SK-MEL-5 (cell line): ENCODE measurements at places on chromosomes 4 and X.
A peak's percentile ranks its signal among the peaks of the same experiment; 100 is the strongest.

GRCh38 chrX:13552892-13553291 lies 16.5 kb upstream of the EGFL6 start:
- no peak for DNase-seq

- peak; percentile 77 for DNase-seq
These were observed 178.4 kb upstream of the GPRIN3 start for GRCh38 chr4:89486042-89486441.

DNA sequence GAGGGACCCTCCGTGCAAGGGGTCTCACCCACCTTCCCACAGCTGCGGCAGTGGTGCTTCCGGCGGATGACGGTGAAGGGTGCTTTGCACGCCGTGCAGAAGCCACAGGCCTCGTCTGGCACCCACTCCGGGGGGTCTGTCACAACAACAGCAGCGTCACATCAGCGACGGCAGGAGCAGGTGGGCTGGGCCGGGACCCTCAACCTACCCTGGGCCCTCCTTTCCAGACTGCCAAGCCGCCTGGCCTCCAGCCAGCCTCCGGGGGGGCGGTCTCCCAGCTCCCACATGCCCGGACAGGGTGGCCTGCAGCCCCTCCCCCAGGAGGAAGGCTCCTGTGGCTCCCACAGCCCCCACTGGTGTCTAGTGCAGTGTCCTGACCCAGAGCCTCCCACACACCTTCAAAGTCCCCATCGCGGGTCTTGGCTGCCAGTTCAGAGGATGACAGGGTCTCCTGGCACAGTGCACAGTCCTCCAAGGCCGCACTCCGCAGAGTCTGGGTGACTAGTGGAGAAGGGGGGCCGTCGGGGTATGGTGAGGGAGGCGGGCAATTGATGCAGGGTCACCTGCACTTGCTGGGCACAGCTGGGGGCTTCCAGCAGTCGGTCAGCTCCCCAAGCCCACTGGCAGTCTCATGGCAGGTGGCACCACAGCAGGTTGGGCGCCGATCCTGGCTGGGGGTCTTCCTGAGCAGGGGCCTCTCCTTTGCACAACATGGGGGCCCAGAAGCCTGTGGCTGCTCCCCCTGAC lies 9.5 kb upstream of the MXD4 start:
- DNase-seq, result no peak

GRCh38 chr4:89439533-89439932 lies 131.9 kb upstream of the GPRIN3 start:
- DNase-seq, result no peak

GRCh38 chr4:71974681-71975080 lies 57.1 kb upstream of the NPFFR2 start:
- DNase-seq, result no peak

DNA sequence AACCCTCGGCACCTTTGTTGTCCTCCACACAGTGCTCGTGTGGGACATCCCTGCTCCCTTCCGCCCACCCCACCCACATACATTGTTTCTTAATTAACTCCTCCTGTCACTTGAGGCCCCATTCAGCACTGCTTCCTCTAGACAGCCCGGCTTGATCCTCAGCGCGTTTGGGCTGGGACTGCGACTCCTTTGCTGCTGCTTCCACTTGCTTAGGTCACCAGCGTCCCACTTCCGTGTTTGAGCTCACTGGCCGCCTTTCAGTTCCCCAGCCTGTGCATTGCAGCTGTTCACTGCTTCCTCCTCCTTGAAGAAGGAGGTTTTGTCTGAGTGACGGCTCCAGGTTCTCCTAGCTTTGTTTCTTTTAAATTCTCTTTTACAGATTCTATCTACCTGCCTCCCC lies 16.1 kb downstream of the RNF4 start:
- no peak for DNase-seq

GRCh38 chr4:139331185-139331584 lies 28.9 kb upstream of the NDUFC1 start:
- DNase-seq, result no peak

DNA sequence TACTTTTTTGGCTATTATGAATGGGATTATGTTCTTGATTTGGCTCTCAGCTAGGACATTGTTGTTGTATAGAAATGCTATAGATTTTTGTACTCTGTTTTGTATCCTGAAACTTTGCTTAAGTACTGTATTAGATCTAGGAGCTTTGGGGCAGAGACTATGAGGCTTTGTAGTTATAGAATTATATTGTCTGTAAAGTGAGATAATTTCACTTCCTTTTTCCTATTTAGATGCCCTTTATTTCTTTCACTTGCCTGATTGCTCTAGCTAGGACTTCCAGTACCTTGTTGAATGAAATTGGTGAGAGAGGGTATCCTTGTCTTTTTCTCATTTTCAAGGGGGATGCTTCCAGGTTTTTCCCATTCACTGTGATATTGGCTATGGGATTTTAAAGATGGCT lies 28.1 kb downstream of the ADAM29 start:
- DNase-seq, result no peak

- no peak for DNase-seq
These were observed 711.0 kb downstream of the RPA4 start for GRCh38 chrX:97594646-97595224.

DNA sequence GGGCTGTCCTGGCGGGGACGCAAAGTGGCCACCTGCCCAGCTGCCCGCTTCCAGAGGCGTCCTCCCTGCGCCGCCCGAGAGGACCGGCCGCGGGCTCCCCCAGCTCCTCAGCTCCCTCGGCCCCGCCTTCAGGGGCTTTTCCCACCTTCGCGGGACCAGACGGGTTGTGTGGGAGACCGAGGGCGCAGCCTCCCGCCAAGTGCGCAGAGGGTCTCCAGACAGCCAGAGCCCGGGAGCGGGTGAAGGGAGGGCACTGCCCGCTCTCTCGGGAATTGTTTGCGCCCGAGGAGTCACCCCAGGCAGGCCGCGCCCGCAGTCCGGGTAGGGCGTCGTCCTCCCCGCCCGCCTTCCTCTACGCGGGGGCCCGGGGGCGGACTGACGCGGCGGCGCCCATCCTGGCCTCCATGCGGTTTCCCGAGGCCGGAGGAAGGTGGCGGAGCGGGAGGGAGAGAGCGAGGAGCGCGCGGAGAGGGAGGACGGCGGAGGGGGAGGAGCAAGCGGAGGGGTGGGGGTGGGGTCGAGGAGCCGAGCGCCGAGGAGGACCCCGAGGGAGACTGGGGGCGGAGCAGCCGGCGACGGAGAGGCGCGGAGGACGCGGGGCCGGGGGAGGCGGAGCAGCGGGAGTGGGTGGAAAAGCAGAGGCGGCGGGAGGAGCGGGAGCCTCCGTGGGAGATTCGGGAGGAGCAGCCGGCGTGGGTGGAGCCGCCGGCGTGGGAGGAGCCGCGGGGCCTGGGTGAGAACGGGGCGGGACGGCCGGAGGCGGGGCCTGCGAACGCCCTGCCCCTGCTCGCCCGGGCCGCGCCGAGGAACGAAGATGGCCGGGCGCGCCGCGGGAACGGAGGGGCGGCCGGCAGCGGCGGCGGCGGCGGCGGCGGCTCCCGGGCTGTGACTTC lies 47.5 kb downstream of the CLDN34 start:
- peak; percentile 71 for DNase-seq

GRCh38 chr4:102312417-102312816 lies 32.9 kb downstream of the SLC39A8 start:
- no peak for DNase-seq

- no peak for DNase-seq
These were observed 57.1 kb downstream of the ADD1 start for GRCh38 chr4:2900741-2901140.

- no peak for DNase-seq
These were observed 72.2 kb downstream of the PPP3CA start for GRCh38 chr4:101274888-101275752.

DNA sequence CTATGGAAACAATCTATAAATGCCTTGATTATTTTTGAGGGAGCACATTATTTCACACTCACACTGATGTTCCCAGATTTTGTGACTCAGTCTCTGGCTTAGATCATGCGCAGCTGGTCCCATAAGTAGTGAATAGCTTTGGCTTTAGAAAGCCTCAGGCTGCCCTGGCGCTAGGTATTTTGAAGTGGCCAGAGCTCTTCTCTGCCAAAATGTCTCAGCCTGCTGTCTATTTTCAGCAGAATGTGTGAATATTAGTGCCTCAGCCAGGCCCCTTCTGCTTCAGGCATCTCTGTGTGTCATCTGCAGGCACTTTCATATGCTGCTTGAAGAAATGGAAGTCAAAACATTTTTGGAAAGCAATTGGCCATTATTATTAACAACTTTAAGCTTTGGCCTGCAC lies 931.0 kb upstream of the INTU start:
- no peak for DNase-seq

DNA sequence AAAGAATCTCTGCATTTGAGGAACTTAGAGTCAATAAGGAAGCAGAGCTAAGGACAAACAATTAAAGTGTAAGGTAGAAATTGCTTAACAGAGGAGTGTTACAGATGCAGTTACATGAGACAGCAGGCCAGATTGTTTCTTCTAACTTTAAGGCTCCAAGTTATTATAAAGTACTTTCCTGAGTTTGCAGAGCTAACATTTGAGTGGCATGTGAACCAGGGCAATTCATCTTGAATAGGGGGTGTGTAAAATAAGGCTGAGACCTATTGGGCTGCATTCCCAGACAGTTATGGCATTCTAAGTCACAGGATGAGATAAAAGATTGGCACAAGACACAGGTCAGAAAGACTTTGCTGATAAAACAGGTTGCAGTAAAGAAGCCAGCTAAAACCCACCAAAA lies 7.6 kb upstream of the LNX1 start:
- DNase-seq, result no peak

DNA sequence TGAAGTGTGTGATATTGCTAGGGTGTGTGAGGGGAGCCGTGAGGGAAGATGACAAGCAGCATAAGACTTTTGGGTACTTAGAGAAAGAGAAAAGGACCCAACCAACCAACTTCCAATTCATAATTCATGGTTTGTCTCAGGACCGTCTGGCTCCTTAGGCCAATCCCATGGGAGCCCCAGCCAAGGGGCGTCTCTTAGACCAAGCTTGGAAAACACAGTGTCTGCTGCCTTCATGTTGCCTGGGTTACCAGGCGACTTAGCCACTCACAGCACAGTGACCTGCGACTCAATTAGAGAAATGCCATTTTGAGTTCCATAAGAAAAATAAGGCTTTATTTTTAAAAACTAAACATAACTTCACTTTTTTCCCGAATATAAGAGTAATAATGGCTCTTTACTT lies 32.7 kb downstream of the BST1 start:
- no peak for DNase-seq

DNA sequence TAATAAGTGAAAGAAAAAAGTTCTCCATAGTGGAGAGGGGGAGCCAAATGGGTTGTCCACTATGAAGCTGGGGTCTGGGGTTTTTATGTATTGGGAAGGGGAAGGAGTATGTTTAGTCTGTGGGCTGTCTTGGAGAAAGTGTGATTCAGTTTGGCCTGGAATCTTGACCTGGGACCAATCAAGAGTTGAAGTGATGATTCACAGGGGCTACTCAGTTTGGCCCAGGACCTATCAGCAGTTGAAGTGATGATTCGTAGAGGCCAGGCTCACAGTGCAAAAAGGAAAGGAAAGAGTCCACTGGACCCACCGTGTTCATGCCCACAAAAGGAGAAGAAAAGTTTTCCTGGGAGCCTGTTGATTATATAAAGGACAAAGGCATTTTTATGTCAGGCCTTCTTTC lies 47.3 kb upstream of the RAB9B start:
- no peak for DNase-seq

DNA sequence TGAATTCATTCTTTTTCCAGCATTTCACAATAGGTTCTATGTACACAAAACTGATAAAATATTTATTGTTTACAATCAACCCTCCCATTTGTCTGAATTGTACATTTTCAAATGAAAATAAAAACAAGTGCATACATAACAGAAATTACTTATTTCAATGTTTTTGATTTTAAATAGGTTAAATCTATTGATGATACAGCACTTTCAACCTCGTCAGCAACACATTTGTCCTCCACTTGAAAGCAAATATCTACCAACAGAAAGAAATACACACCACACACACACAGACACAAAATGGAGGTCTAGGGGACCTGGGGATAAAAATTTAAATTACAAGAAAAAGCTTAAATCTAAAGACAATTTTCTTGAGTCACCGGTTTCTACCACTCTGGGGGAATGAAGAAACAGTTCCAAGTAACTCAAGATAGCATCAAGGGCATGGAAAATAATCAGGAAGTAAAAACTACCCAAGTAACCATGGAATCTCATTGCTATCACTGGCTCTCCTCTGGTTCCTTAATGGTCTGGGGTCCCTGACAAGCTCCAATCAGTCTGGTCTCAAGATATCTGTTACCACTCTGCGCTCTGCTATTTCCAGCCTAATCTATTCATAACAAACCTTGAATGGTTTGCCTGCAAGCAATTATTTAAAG lies 27.6 kb downstream of the ANKRD17 start:
- DNase-seq, result no peak

- no peak for DNase-seq
These were observed 134.7 kb upstream of the FAM9C start for GRCh38 chrX:13179100-13179499.

DNA sequence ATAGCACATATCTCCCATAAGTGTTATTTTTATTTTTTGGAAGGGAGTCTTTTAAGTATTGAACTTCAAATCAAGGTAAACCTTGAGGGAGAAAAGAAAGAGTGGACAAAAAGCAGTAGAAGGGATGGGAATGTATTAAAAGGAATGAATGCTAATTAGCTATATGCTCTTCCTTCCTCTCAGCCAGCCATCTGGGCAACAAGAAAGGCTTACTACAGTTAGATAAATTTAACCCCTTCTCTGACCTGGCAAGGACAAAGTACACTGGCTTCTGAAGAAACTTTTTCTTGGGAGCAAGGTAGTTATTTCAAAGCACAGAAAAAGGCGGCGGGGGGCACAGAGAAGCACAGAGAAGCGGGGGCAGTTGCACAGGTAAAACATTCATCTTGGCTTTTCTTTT lies 54.6 kb downstream of the GAB1 start:
- DNase-seq, result no peak
